Kasumi-1 (cell line): ENCODE measurements at places on chromosomes 4 and X.

- DNase-seq: no peak
Observed at GRCh38 chrX:47502316-47503125, 19.5 kb upstream of the ZNF41 start.

DNA sequence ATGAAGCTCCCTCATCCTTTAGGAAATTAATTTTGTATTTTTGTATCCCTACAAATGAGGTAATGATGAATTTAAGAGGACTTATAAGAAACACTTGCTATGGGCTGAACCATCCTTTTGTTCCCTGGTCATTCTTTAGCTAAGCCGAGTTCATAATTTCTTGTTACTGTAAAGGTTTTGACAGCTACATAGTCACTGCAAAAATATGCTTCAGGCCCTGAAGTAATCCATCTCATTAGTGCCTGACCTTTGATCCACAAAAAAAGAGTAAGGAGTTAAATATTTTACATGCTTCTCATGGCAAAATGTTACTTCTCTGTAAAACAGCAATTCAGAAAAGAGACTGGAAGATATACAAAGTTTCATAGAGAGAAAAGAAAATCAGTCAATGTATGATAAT lies 290.6 kb upstream of the SLIT2 start:
- DNase-seq: no peak

DNA sequence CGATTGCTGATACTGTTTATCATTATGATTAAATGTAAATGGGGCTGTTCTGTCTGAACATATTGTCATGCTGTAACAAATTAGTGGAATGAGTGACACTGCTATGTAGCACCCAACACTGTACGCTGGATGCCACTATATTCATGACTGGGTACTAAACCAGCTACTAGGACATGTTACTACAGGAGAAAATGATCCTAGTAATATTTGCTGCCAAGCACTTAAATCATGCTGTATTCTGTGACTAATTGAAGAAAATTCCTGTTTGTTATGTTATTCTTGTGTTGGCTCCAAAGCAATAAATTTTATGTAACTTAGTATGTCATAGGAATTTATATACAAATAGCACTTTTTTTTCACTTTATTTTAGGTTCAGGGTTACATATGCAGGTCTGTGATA lies 804.2 kb downstream of the CENPC start:
- no peak for DNase-seq

DNA sequence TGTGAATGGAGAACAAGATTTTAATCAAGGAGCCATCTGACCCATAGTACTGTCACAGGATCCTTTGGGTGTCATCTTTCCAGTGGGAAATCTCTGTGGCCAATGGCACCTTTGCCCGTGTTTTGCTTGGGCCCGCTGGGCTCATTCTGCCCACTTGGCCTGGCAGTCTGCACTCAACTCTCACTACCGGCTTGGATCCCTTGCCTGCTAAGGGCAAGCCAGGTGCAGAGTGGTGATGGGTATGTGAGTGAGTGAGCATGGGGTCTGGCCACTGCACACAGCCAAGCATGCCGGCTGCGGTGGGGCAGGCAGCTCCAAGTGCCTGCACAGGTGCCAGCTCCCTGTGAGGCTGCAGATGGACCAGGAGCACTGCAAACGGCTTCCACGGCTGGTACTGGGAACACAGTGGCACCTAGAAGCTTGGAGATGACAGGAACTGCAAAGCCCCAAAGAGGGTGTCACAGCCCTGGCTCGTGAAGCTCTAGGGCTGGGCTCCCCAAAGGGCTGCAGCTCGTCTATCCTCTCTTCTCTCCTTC lies 454.5 kb downstream of the TMA16 start:
- no peak for DNase-seq
